Activated T-cell treated with anti-CD3 and anti-CD28 coated beads, Interleukin-2, amount 50 U/mL, for 24 hours (primary cell): ENCODE measurements at places on chromosomes 4 and X.
A peak's percentile ranks its signal among the peaks of the same experiment; 100 is the strongest.

GRCh38 chr4:176438401-176438800, 118.6 kb downstream of the SPCS3 start:
- DNase-seq = no peak

- DNase-seq = no peak
Measured at GRCh38 chr4:122293374-122294365, 85.1 kb upstream of the ADAD1 start.

GRCh38 chr4:1974840-1975239, 33.9 kb downstream of the NELFA start:
- DNase-seq = peak; percentile 27

GRCh38 chrX:69388526-69388925, 115.6 kb upstream of the NALF2 start:
- DNase-seq = no peak

GRCh38 chr4:10020871-10021652, at the start of gene SLC2A9:
TSS of gene SLC2A9 (minus strand) at chr4:10021497. CDS start at chr4:10021429, 68 bp downstream.
- no peak for DNase-seq

DNA sequence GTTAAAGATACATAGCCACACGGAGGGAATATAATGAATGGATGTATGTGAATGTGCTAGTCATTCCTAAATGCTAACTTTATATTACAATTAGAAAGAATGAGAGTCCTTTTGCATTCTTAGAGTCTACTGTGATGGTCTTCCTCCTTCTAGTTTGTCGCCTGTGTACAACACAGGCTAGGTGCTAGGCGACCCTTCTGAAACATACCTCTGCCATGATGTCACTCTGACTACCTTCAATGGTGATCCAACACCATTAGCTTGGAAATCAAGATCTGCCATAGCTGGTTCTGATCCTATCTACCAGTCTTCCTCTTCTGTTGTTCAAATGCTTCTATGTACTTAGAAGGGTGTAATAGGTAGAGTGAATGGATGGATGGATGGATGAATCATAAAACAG, 151.2 kb downstream of the MGST2 start:
- no peak for DNase-seq

DNA sequence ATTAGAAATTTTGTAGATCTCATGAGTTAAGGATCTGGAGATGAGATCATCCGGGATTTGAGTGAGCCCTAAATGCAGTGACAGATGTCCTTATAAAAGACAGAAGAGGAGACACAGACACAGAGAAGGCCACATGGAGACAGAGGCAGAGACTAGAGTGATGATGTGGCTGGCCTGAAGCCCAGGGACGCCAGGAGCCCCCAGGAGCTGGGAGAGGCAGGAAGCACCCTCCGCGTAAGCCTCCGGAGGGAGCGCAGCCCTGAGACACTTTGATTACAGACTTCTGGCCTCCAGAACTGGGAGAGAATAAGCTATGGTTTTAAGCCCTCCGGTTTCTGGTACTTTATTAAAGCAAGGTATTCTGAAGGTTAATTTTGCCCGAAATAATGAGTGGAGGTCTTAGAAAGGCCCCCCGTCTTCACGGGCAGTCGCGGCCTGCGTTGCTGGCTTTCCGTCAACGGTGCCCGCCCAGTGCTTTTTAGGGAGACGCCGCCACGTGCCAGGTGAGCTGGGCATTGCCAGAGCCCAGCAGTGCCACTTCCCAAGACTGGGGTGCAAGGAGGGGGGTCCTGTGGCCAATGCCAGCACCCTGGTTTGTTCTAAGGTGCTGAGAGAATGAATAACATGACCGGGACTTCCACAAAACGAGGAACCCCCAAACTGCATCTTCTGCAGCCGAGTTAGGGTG, 8.1 kb downstream of the DHRSX start:
- DNase-seq = no peak

GRCh38 chr4:122458625-122459024, 2.1 kb upstream of the IL2 start:
- peak; percentile 43 for DNase-seq

DNA sequence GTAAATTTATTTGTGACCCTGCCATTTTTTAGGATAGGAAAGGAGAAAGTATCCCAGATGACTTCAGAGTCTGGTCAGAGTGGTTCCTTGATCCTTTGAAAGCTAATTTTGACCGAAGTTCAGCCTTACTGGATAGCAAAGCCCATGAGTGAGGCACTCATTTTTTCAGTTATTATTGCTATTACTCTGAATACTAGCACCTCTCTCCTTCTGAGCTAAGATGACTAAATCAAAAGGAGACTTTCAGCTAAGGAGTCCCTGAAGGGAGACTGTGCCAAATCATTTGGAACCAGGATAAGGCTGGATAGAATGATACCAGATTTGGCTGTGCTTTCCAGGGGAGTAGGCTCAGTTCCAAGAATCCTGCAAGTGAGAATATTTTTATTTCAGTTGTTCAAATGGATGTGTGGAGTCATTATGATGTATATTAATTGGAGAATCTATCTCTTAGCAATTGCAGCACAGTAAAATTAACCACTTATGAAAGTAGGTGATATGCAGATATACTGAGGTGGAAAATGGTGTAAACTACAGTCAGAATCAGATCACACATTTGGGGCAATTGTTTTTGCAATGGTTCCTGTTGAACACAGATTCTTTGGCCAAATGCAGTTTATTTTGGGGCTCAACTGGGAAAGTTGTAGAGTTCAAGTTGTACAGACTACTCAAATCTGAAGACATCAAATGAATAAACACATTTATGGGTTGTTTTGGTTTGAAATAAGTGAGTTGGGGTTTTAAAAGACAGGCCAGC, 1.2 kb downstream of the P2RY10 start:
- DNase-seq = no peak

GRCh38 chrX:96971812-96972211, 88.1 kb downstream of the RPA4 start:
- DNase-seq = no peak

- no peak for DNase-seq
Measured at GRCh38 chr4:109169170-109169569, 133.3 kb downstream of the COL25A1 start.

DNA sequence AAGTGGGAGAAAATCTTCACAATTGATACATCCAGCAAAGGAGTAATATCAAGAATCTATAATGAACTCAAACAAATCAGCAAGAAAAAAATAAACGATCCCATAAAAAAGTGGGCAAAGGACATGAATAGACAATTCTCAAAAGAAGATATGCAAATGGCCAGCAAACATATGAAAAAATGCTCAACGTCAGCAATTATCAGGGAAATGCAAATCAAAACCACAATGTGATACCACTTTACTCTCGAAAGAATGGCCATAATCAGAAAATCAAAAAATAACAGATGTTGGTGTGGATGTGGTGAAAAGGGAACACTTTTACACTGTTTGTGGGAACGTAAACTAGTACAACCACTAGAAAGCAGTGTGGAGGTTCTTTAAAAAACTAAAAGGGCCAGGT, 114.3 kb upstream of the CCSER1 start:
- no peak for DNase-seq

- DNase-seq = no peak
Measured at GRCh38 chr4:103496800-103497199, 223.0 kb downstream of the TACR3 start.

- DNase-seq = no peak
Measured at GRCh38 chrX:19372547-19373331, 29.0 kb downstream of the PDHA1 start.

- no peak for DNase-seq
Measured at GRCh38 chr4:93710101-93710846, 118.3 kb upstream of the ATOH1 start.

DNA sequence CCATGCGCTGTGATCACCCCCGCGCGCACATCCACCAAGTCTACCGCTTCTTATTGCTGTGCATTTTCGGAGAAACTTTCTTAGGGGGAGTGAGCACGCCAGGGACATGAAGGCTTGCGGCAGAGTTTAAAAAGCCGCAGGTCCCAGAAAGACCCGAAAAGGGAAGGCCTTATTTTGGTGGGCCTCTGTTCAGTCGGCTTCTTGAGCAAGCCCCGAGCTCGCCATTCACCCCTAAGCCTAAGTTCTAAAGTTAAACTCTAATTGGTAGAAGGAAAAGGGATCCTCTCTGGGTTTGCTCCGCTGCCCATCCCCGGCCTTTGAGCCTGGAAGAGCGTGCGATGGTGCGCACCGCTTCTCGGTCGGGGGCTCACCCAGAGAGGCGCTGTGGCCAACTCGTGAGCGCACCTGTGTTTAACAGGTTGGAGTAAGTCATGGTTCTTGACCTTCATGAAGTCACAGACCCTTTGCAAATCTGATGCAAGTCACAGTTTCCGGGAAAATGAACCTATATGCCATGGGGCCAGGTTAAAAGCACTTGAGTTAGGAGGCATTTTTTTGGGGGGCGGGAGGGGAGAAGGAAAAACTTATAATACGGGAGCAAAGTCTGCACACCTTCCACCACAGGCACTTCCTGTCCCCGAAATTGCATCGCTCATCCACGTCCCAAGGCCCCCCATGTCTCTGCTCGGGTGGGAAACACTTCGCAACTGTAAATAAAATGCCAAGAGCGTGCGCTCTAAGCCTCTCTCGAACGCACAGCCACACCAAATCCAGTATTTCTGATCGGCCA, 1.9 kb downstream of the PHOX2B start:
- no peak for DNase-seq

DNA sequence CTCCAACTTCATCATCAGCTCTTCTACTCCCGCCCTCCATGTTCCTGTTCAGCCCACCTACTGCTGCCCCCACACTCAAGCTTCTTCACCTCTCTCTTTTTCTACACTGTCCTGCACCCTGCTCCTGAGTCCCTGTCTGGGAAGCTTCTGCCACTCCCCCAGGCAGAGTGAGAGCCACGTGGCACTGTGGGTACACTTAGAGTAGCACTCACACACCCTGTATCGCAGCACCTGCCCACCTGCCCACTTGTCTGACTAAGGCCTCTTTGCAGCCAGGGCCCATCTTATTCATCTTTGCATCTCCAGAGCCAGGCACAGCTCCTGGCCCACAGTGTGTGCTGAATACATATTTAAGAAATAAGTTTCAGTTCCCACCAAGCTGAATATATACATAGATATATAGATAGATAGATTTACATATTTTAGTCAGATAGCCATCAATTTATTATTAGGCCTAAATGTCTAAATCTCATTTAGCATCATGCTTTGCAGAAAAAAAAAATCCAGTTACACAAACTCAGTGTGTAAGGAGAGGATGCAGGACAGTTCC, 24.9 kb downstream of the CCDC149 start:
- DNase-seq = no peak

- no peak for DNase-seq
Measured at GRCh38 chr4:154506253-154506652, 14.7 kb upstream of the DCHS2 start.

DNA sequence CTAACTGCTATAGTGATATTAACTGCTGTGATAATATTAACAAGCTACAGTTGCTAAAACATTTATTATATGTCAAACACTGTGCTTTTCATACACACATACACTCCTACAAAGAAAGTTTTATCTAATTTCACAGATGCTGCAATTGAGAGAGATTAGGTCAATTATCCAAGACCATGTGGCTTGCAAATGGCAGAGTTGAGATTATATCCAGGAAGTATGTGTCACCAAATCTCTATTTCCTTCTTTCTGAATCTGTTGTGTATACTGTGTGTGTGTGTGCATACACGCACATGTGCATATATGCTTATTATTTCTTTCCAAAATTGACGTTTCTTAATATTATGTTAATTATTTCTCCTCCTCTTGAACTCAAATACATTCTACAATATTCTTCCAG, 775.9 kb upstream of the FTHL17 start:
- DNase-seq = no peak

GRCh38 chr4:17094159-17094875, 195.9 kb upstream of the LDB2 start:
- DNase-seq = no peak

GRCh38 chrX:97026406-97026805, 142.7 kb downstream of the RPA4 start:
- no peak for DNase-seq

DNA sequence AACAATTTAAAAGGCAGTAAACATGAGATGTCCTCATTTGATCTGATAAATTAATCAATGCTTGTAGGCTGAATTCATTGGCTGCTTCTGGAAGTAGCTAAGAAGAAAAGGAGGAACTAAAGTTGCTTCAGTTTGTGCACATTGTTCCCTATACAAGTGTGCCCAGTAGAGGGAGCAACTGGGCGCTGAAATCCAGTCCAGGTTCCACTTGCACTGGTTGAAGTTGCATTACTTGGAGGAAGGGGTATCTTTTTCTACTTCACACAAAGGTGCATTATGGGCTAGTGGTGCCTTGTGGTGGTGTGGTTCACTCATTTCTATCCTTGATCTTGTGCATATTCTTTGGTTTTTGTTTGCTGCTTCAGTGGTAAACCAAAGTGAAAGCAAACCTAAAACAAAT, 67.9 kb upstream of the SOX3 start:
- peak; percentile 31 for DNase-seq

- no peak for DNase-seq
Measured at GRCh38 chr4:73067971-73068394, 1.5 kb downstream of the COX18 start.

DNA sequence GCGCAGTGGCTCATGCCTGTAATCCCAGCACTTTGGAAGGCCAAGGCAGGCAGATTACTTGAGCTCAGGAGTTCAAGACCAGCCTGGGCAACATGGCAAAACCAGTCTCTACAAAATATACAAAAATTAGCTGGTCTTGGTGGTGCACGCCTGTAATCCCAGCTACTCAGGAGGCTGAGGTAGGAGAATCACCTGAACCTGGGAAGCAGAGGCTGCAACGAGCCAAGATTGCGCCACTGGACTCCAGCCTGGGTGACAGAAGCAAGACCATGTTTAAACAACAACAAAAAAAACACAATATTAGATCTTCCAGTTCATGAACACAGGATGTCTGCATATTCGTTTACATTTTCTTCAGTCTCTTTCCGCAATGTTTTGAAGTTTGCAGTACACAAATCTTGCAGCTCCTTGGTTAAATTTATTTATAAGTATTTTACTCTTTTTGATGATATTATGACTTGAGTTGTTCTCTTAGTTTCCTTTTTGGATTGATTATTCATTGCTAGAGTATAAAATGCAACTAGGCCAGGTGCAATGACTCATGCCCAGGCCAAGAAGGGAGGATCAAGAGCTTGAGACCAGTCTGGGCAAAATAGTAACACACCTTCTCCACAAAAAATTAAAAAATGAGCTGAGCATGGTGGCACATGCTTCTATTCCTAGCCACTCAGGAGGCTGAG, 30.4 kb upstream of the ABCG2 start:
- DNase-seq = no peak

DNA sequence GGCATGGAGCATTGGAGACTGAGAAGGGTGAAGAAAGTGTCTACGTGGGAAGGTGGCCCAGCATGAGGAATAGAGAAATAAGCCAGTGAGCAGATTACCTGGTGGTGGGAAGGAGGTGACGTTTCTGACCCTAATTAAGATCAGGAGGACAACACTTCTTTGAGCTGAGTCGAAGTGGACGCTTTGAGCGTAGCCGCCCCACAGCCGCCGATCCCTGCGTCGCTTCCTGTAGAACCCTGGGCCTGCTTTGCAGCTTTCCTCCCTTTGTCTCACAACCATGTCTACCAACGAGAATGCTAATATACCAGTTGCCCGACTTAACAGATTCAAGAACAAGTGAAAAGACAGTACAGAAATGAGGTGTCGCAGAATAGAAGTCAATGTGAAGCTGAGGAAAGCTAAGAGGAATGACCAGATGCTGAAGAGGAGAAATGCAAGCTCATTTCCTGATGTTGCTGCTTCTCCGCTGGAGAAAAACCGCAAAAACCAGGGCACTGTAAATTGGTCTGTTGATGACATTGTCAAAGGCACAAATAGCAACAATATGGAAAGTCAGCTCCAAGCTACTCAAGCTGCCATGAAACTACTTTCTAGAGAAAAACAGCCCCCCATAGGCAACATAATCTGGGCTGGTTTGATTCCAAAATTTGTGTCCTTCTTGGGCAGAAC, 6.4 kb upstream of the ANTXR2 start:
- no peak for DNase-seq
